ENCODE measurements at places on chromosomes 6 and 20.

GRCh38 chr6:55668591-55668990 is 89.6 kb upstream of the HMGCLL1 start:
- no peak for DNase-seq

DNA sequence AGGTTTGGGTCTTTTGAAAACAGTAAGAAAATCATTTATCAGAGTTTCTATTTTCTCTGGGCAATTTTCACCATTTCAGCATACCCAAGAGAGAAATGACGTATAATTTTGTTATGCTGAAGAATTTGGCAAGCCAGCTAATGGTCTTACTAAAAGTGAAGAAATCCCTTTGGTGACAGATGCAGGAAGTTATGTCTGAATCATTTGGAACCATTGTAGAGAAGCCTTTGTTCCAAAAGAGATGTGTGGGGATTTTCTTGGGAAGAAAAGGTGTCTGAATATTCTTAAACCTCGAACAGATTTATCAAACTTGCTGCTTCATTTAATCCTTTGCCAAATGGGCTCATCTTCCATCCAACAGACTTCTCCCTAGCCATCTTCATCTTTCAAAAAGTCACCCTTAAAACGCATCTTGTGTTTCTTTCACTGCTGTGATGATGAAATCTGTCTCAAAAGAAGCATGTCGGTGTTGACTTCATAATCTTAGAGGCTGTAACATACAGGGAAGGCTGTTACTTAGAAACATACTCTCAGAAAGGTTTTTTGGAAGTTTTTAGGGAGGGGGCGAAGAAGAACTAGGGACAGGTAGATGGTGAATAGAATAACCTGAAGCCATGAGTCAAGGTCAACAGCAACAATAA is 39.5 kb downstream of the CITED2 start:
- DNase-seq = no peak

DNA sequence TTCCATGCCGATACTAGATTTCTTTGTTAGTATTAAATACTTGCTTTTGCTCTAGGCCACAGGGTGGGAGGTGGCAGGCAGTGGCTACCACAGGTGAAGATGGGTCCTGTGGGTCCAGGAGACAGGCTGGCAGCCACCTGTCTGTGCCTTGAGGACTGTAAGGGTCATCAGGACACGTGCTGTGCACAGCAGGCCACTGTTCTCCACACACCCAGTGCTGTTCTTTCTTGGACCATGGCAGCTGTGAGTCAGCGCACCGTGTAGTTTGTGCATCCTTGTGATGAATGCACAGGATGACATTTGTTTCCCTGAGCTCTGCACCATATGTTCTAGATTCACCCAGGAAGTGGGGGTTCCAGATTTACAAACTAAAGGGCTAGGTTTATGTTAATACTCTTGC is 317.0 kb downstream of the ZFAND3 start:
- DNase-seq = no peak

DNA sequence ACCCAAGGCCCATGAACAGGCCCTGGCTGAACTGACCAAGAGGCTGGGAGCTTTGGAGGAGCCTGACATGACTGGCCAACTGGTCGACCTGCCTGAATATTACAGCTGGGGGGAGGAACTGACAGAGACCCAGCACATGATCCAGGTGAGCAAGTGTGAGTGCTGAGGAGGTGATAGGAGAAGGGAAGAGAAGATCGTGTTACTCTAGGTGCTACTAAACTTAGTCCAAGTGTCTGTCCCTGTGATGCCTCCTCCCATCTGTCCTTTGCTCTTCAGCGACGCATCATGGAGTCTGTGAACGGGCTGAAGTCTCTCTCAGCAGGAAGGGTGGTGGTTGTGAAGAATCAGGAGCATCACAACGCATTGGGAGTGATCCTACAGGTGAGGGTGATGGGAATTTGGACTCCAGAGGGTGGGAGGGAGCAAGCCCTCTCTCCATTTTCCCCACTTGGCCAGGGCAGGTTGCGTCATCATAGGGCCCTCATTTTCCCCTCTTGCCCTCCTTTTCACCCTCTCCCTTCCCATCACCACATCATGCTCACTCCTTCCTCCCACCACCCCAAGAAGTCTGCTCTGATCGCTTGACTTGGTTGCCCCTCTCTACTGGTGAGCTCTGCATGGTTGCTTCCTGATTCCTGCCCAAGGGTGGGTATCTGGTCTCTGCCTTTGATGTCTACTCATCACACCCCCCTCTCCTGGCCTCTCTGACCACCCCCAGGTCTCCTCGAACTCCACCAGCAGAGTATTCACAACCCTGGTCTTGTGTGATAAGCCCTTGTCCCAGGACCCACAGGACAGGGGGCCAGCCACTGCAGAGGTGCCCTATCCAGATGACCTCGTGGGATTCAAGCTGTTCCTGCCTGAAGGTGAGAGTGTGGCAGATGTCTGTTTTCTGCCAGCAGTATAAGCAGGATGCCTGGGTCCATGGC is 4.7 kb downstream of the DXO start:
- DNase-seq = peak; percentile 57

DNA sequence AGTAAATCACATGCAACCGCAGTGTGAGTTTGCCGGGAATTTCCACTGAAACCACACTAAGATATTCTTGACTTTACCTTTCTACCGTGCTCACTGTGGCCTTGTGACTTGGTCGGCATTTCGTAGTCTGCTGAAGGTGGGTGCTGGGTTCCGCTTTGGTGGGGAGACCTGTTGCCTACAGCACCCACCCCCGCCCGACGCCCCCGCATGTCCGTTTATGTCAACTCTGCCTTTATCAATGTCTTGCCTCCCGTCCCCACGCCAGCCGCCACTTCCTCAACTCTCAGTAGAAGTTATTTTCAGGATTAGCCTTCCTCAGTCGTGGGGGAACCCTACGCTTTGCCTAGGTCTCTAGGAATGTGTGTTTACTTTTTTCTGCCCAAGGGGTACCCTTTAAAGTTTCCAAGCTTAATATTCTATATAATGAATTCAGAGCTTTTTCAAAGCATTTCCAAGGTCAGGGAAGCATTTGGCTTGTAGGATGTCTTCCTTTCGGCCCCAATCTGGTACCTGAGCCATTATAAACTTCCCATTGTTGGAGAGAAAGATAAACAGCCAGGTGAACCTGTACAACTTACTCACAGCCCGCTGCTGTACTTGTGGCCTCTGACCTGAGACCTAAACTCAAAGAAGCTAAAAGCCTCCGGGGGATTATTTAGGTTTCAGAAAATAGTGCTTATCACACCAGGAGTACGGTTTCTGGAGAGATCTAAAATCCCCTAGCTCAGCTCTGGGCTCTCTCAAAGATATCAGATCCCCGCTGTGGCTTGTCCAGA is 54.2 kb downstream of the TBC1D7 start:
- DNase-seq = peak; percentile 84

- DNase-seq = no peak
These were observed 7.0 kb downstream of the EYA2 start for GRCh38 chr20:46901638-46902037.

GRCh38 chr6:24554474-24554873 is 59.7 kb downstream of the ALDH5A1 start:
- DNase-seq = no peak

GRCh38 chr6:55567558-55567957 is 11.4 kb downstream of the HMGCLL1 start:
- DNase-seq = no peak

GRCh38 chr20:44209686-44210405 is 725 bp downstream of the OSER1 start:
- DNase-seq = peak; percentile 69

DNA sequence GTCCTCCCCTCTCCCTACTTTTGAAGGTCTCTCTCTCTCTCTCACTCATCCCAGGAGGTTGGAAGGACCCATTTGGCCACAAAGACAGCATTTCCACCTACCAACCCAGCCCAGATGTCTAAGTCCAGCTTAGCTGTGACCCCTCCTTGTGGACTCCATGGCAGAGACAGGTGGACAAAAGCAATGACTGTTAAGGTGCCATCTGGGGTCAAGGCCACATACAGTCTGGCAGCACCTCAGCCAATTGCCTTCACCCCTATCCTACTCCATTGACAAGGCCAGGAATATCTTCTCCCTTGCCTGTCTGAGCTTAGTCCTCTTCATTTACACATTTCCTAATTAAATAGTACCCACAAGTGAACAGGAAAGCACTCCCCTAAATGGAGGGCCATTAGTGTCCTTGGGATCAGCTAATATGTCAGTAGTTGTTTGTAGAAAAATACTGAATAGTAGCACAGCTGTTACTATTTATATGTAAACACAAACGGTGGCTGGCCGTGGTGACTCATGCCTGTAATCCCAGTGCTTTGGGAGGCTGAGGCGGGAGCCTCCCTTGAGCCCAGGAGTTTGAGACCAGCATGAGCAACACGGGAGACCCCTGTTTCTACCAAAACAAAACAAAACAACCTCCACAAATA is 28.8 kb downstream of the GCM1 start:
- DNase-seq = no peak

- no peak for DNase-seq
These were observed 7.1 kb upstream of the CYP24A1 start for GRCh38 chr20:54180931-54181330.

DNA sequence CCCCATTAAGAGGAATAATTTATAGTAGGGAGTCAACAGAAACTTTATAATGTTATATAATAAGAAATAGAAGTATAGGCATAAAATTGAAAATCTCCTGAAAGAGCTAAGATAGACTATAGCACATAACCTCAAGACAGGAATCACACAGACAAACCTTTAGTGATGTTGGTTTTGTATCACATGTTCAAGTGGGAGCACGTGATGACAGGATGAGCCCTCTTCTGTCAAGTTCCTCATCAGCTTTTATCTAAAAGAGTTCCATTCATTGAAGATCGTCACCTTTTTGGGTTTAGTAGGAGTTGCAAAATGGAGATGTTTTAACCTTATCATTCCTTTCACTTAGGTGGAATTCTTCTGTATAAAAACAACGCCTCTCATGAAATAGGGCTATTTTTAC is 127.0 kb downstream of the MCHR2 start:
- DNase-seq = no peak

DNA sequence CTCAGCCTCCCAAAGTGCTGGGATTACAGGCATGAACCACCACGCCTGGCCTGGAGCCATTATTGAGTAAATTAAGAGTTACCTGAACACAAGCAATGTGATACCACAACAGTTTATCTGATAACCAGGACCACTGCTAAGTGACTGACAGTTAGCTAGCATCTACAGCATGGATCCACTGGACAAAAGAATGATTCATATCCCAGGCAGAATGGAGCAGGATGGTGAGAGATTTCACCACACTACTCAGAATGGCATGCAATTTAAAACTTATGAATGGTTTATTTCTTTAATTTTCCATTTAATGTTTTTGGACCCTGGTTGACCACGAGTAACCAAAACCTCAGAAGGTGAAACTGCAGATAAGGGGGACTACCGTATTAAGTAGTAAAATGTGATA is 48.6 kb downstream of the RALGAPA2 start:
- DNase-seq = no peak

GRCh38 chr6:135577059-135577538 is 79.6 kb upstream of the AHI1 start:
- DNase-seq = no peak

DNA sequence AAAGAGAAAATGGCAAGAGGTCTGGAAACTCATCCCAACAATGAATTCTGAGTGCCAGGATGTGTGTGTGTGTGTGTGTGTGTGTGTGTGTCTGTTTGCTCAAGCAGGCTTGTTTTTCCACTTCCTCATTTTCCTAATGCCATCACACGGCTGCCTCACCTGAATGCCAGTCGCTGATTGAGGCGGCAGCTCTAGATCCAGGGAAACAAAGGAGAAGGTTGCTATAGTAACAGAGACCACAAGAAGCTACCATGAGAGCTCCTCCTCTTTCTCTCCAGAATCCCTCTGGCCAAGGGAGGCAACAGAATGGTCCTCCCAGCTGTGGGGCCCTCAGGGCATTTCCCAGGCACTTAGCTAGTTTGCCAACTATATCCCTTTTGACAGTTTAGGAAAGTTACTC is 241.1 kb upstream of the TSHZ2 start:
- no peak for DNase-seq

- no peak for DNase-seq
These were observed 240.5 kb downstream of the FARS2 start for GRCh38 chr6:5501837-5502236.

DNA sequence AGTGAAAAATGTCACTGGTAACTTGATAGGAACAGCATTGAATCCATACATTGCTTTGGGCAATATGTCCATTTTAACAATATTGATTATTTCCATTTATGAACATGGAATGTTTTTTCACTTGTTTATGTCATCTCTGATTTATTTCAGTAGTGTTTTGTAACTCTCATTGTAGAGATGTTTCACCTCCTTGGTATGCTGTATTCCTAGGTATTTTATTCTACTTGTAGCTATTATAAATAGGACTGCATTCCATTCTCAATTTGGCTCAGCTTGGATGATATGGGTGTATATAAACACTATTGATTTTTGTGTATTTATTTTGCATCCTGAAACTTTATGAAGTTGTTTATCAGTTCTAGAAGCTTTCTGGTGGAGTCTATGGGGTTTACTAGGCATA is 730.3 kb downstream of the DOK5 start:
- DNase-seq = no peak

GRCh38 chr6:44496665-44497369 is 109.3 kb downstream of the CDC5L start:
- DNase-seq = peak; percentile 27

DNA sequence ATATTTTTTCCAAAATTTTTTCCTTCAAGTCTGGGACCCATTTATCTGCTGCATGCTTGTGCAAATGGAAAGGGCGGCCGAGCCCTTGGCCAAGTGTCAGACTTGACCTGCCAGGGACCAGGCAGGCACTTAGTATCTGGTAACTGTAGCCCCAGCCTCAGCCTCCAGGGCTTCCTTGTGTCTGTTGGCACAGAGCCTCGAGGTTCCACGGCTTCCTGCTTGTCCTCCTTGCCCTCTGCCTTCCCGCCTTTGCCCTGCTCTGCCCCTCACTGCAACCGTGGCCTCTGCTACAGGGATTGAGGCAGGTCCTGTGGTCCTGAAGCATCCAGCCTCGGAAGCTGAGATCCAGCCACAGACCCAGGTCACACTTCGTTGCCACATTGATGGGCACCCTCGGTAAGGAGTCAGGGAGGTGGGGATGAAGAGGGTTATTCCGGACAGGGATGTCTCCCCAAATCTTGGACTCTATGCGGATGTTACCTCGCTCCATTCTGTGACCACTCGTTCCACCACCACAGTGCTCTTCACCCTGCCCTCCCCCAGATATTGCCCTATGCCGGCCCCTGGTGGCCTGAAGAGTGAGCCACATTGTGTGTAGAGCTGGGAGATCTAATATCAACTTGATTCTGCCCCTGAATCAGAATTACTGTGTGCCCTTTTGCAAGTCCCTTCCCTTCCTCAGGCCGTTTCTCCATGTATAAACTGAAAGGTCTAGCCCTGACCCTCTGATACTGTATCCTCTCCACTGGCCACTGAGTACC is 41.5 kb upstream of the SRF start:
- no peak for DNase-seq

All from activated effector memory CD4-positive, alpha-beta T cell treated with anti-CD3 and anti-CD28 coated beads, Interleukin-2, amount 50 U/mL, for 16 hours (primary cell).